ENCODE measurements at places on chromosomes 7 and 10.

DNA sequence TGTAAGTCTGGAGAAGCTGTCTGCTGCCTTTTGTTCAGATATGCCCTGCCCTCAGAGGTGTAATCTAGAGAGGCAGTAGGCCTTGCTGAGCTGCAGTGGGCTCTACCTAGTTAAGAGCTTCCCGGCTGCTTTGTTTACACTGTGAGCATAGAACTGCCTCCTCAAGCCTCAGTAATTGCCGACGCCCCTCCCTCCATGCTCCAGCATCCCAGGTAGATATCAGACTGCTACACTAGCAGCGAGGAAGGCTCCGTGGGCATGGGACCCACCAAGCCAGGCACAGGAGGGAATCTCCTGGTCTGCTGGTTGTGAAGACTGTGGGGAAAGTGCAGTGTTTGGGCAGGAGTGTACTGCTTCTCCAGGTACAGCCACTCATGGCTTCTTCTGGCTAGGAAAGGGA, 26.4 kb upstream of the CXCL12 start:
- DNase-seq, result no peak

DNA sequence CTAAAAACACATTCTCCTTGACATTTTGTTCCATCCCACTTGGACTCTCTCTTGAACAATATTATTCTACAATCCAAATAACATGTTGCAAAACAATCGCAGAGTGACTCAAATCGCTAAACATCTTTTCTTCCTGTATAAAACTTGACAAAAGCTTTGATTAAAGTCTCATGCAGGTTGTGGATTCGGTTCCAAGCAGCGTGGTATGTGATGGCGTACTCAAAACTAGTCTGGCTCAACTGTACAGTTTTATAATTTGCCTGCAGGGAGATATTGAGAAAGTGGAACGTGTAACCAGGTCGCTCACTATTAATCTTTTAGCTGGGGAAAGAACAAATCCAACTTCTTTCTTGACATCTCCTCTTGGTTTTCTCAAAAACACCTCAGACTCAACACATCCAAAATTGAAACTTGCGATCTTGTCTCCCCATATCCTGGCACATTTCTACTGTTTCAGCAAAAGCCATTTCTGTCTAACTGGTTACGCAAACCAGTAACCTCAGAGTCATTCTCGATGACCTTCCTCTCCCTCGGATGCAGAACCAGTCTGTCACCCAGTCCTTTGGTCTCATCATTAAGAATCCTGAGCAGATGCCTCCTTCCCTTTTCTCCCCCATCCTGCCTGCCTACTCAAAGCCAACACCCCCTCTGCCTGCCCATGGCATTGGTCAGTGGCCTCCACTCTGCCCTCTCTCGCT, 100.1 kb downstream of the CACNB2 start:
- DNase-seq, result no peak

DNA sequence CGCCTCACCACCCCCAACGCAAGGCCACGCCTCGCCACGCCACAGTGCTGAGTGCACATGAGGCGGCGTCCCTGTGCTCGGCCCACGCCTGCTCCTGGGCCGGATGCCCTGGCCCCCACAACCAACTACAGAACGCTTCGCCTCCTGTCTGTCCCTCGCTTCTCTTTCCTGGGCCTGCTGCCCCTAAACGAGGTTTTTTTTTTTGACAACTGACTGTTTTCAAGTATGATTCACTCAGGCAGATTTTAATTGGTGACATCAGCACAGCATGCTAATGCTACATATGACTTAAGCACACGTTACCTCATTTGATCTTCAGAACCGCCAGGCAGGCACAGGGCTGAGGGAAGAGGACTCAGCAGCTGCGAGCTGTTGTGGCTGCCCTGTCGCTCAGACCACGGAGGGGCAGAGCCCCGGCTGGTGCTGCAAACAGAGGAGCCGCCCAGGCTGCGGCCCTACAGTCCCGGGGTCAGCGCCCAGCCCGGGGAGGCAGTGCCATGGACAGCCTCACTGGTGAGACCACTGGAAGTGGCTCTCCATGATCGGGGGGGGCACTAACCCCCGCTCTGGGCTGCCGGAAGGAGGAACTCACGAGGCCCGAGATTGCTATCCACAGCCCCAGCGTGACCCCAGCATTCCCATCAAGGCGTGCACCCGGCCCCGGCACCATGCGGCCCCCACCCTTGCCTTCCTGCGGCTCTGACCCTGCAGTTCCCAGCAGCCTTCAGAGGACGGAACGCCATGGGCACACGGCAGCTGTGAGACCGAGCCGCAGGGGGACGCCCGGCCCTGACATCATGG, 212.8 kb downstream of the MAD1L1 start:
- no peak for DNase-seq

GRCh38 chr7:37825038-37825437, 23.4 kb upstream of the NME8 start:
- no peak for DNase-seq

DNA sequence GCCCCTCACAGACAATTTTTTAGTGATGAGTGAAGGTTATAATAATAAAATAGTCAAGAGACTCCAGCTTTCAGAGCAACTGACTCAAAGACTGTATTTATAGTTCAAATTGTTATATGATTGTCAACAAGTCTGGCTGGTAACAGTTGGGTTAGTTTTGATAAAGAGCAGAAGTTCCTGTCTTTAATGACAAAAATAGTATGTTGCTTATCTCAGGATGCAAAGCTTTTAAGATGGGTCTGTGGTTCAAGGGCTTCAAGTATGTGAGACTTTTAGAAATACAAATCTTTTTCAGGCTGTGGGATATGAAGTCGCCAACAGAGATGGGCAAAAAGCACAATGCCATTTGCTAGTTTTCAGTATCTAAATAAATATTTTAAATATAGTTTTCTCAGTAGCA, 118.4 kb downstream of the ABCA13 start:
- no peak for DNase-seq

GRCh38 chr7:8514781-8515519, 81.5 kb downstream of the NXPH1 start:
- DNase-seq, result no peak

DNA sequence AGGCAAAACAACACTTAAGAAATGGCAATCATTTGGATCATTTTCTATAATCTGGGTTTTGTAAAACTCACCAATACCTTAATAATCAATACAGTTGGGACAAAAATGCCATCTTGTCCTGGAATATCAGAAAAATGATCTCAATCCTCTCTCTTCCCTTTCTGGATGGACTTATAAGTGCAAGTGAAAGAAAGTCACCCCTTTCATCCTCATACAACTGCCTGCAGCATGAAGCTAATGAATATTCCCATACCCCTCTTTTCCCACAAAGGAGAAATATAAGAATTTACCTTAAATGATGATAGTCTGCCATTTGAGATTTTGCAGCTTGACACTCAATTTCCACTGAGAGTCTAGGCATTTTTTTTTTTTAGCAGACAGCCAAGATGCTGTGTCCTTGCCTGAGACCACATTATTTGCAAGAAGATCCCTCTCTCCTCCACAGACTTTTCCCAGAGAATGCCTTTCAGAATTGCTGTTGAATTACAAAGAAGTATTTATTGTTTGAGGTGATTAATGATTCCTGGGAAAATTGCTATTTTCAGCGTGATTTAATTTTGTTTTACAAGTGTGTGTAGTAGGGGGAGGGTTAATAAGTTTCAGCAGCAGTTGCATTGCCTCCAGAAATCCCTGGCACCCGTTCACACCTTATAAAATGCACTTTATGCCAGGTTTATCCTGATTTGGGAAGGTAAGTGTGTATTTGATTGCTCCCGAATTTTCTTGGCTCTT, 3.8 kb downstream of the HOXA4 start:
- no peak for DNase-seq

DNA sequence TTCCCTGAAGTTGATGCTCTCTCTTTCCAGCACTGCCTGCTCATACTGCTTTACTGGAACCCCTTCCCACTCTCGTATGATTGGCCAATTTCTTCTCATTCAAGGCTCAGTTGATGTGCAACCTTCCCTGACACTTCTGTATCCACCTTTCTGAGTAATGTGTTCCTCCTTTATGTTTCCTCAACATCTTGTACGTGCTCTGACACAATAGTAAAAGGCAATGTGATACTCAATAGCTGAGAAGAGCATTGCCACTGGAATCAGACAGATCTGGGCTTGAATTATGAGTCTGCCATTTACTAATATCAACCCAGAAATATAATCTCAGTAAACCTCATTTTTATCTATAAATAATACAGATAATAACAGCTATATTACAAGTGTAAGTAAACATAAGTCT, 34.7 kb downstream of the ARL4A start:
- DNase-seq, result no peak

GRCh38 chr10:121788115-121788514, 139.7 kb downstream of the ATE1 start:
- DNase-seq, result no peak

DNA sequence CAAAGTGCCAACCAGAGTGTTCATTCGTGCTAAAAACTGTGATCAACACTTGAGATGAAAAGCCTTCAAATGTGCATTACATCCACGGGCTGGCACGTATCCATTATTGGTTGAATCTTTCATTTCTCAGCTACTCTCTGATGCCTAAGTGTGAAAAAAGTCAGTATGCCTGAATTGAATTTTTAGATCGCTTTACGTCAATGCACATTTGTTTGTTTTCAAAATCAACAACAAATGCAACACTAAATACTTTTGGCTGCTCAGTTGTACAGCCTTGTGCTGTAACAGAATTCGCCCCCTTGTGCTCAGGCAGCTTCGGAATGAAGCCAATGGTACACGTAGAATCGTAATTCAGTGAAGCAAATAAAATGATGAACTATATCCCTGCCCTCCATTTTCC, 446.5 kb upstream of the NRP1 start:
- DNase-seq, result no peak

GRCh38 chr10:105700218-105700617, 1059.1 kb downstream of the SORCS3 start:
- no peak for DNase-seq

DNA sequence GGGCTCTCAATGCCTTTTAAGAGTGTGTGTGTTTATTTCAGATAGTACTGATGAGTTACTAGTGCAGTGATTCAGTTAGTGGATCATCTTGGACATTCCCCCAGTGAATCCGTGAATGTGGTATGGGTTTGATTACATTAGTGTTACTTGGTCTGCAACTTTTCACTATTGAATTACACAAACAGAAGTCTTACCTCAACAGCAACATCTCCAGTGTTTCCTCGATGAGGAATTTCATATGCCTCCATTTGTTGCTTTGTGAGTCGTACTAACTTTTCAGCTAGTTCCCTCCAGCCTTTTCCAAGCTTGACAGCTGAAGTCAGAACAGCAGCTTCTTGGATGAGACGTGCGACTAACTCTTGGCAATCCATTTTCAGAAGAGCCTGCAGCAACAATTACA, 63.2 kb downstream of the MACC1 start:
- DNase-seq, result no peak

GRCh38 chr10:74973741-74974392, 137.6 kb upstream of the SAMD8 start:
- no peak for DNase-seq

- no peak for DNase-seq
Observed at GRCh38 chr7:55532150-55532917, 40.0 kb downstream of the VOPP1 start.

GRCh38 chr7:139735912-139736595, 41.7 kb downstream of the HIPK2 start:
- no peak for DNase-seq

DNA sequence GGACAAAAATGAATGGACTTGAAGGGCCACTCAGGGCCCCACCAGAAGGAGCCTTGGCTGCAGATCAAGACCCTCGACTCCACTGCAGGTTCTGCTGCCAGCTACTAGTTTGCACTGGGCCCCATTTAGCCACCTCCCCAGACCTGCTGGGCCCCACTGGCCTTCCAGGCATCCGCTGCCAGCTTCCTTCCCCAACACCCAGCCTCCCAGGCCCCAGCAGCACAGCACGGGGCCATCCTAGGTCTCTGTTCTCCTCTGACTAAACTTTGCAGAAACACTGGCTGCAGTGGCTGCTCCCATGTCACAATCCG, 277.4 kb upstream of the KLF14 start:
- no peak for DNase-seq

DNA sequence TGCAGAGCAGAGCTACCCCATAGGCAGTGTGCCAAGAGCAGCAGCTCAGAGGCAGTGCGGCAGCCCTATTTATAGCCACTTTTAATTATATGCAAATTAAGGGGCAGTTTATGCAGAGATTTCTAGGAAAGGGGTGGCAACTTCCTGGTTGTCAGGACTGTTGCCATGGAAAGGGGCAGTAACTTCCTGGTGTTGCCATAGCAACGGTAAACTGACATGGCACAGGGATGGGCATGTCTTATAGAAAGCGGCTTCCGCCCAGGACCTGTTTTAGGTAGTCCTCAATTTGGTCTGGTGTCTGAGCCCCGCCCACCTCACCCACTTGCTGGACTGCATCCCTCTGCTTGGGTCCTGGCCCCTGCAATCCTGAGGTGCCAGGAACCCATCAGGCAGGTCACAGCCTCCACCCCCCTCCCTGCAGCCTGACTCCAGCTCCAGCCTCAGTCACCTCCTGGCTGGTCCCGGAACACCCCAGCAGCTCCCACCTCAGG, 115.8 kb downstream of the TMEM130 start:
- no peak for DNase-seq

- no peak for DNase-seq
Observed at GRCh38 chr7:41038211-41038610, 664.7 kb downstream of the INHBA start.

DNA sequence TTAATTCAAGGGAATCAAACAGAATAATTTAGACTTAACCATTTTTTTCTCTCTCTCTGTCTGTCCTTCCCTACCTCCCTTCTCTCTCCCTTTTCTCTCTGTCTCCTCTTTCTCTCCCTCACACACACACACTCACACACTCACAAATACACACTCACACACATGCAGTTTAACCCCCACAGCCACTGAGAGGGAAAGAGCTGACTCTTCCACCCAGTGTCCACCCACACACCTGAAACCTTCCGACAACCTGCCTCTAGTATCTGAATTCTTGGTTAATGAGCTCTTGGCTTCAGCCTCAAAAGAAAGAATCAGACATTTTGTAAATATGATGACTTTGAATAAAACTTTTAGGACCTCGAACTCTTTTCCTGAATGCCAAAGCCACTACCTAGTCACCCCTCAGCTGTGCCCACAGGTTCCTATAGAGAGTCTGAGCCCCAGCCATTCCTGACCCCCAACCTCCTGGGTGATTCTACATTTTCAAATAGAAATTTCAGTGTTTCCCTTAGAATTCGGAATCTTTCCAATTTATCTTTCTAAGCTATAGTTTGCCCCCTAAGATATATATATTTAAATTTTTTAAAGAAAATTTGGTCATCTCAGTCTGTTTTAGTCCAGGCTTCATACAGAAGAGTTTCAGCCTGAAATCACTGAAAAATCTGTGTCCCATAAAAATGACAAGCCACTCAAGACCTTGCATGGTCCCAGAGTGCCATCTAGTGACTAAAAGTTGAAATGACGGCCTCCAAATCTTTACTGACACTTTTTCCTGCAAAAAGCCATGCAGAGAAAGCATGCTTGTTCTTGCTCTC, 202.8 kb downstream of the IPMK start:
- peak; percentile 8 for DNase-seq

DNA sequence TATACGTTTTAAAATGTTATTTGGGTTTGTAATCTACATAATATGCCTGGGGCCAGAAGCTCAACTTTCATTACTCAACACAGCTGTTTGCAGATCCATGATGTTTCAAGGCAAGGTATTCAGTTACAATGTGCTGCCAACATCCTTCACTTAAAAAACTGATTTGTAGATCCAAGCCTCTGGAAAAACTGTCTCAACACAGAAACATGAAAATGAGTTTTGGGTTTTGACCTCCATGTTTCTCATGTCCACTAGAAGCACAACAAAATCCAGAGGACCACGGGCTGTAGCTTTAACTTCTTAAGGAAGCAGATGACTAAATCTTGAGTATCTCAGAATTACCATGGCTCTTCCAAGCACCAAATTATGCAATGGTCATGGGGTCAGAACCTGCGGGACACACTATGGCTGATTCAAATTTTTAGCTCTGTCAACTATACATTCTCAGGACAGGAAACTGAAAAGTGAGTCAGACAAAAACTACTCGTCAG, 247.1 kb upstream of the GRB10 start:
- no peak for DNase-seq

Data from stimulated activated CD4-positive, alpha-beta T cell treated with anti-CD3 and anti-CD28 coated beads, Interleukin-12 subunit alpha, Interleukin-12 subunit beta, amount 100 ng/mL, for 24 hours (primary cell).